ENCODE measurements at places on chromosomes 12 and 14. TPM values are rescaled to one million over a fixed set of nuclear protein-coding genes. Genes with fewer than 3 reads are reported as not detected.

DNA sequence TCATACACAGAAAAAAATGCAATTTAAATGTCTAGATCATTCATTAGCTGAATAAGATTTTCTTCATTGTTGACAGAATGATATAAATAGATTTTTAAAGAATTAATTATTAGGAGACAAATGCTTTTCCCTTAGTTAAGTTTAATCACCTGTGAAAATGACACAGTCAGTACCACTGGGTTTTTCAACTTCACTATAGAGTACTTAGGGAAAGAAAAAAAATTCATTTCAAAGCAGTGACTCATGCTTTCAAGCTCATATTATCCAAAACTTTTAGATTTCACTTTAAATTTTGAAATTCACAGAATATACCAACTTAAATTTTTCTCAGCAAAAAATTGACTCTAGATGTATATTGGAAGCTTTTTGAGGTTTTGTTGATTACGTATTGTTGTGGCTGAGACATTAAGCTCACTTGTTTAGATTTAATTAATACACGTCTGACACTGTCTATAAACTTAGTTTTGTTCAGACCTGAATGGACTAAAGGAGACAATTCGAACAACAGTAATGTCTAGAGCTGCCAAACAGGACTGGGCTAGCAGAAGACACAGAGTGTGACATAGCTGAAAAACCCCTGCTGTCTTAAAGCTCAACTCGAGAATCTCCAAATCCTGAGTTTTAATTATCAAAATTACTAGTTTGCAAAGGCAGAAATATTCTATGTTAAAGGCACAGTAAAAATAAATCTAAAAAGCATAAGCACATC is 1.6 kb downstream of the MGAT4C start:
- peak; percentile 14 for DNase-seq

C12orf54 gene
- not detected for polyA plus RNA-seq

C1R gene
- polyA plus RNA-seq, result 153 TPM

DNA sequence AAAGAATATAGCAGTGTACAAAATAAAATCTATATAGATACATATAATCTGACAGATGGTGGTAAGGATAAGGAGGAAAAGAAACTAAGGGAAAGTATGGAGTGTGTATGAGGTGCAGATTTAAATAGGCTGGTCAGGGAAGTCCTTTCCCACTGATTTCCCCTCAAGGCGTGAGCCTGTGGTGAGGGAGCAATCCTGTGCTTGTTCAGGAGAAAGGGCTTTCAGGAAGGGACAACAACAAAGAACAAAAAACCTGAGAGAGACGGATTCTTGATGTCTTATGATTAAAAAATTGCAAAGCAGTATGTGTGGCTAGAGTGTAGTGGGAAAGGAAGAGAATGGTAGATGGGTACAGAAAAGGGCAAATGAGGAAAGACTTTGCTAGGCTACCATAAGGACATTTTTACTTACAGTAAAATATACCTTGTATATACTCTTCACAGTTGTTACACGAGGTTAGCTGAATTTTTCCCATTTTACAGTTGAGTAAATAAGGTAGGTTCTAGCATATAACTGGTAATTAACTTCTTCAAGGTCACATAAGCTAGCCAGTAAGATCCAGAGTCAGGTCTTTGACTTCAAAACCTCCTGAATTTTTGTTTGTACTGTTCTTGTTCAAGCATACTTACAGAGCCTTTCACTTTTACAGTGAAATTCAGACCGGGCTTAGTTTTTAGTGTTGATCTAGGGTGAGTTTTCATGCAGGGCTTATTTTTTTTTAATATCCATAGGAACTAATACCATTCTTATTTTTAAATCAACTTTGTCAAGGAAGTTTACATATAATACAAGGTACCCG is 15.6 kb downstream of the CNOT2 start:
- DNase-seq, result no peak

DHH gene
- 0.07 TPM for polyA plus RNA-seq

DNA sequence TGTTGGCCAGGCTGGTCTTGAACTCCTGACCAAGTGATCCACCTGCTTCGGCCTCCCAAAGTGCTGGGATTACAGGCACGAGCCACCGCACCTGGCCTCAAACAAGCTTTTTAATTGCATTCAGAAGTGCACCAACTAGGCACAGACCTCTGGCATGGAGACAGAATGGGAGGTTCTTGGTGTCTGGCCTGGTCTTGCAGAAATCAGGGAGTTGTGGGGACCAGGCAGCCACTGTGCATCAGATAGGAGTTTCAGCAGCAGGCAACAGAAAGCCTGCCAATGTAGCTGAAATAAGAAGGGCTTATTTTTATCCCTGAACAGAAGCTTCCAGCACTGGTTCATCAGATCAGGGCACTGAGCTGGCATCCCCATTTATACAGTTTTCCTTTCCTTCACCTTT is 22.2 kb upstream of the TCL1B start:
- DNase-seq, result no peak

BORCS5 gene
- 12.2 TPM for polyA plus RNA-seq

CRY1 gene
- 9.9 TPM for polyA plus RNA-seq

GRCh38 chr12:89339526-89339925 is 12.8 kb downstream of the DUSP6 start:
- no peak for DNase-seq

DNA sequence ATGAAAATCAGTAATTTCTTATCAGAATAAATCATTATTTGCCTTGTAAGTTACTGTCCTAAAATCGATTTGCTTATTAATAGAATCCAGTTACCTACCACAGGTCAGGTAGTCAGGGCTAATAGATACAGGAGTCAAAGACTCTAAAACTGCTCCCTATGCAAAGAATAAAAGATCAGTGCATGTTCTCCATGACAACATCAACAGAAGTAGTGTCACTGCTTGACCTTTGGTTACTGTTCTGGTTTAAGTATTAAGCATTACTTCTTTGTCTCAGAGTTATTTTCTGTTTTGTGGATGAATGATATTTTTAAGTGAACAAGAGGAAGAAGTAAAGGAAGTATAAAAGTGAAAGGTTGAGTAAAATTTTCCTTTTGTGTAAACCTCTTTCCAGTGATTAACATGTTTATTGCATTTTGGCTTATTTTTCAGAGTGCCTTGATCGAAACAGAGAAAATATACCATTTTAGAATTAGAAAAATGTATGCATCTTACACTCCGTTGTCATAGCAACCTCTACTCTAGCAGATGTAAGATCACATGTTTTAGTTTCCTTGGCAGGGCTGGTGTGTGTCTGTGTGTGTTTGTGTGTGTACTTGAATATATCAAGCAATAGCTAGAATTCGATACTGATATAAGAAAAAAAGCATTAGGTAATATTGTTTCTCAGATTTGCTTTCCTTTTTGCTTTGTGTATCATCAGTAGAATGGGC is 44.7 kb downstream of the ABCD2 start:
- no peak for DNase-seq

AMIGO2 gene
- 20.1 TPM for polyA plus RNA-seq

GRCh38 chr12:27585739-27586265 is 61.8 kb downstream of the PPFIBP1 start:
- DNase-seq, result no peak

DNA sequence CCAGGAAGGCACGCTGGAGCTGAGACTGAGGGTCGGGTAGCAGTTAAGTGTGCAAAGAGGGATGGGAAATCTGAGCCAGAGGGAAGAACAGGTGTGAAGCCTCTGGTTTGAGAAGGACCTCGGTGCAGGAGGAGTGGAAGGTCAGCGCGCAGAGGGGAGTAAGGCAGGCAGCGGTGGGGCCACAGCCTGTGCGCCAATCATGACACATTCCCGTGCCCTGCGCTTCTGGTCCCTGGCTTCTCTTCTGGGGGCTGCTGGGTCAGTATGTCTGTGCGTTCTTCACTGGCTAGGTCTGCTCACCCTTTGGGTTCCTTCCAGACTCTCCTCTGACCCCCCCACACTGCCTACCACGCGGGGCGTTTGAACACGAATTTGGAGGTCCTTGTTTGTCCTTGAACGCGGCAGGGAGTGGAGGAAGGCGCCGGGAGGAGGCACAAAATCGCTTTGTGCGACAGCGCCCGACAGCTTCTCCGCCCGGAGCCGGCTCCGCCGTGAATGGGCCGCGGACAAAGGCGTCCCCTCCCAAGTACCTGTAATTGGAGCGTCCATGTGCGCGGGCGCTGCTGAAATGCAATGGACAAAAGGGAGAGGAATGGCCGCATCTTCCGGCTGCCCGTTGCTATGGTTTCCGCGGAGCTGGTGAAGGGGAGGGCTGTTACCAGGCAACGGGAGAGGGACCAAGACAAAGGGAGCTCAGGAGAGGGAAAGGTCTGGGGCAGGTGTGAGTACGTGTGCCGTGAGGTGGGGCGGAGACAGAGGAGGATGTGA is 207.2 kb upstream of the SRRM4 start:
- DNase-seq, result no peak

GRCh38 chr12:18443768-18444437 is 182.6 kb downstream of the PIK3C2G start:
- peak; percentile 26 for DNase-seq

GRCh38 chr12:4356041-4356327 is 23.5 kb downstream of the FGF23 start:
- DNase-seq, result peak; percentile 8

- DNase-seq, result no peak
Observed at GRCh38 chr12:55246159-55246558, 1.8 kb downstream of the OR6C74 start.

DNA sequence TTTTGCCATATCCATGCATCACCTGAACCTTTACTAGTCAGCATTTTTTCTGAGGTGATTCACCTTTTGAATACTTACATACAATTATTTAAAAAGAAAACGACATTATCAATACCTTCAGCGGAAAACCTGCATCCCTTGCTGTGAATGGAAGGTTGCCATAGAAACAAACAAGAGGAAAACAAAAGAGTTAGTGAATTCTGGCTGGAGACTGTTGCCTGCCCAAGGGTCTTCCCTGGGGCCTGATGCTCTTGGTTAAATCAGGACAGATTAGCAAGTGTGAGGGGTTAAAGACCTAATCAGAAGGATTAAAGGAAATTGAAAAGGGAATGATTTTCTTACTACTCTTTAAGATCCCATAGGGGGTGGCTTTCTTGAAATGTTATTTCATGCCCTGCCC is 96.0 kb upstream of the WSCD2 start:
- DNase-seq, result no peak

GRCh38 chr12:25705261-25705660 is 152.2 kb upstream of the LMNTD1 start:
- no peak for DNase-seq
